ENCODE measurements at places on chromosomes 16 and 17. TPM values are rescaled to one million over a fixed set of nuclear protein-coding genes. Genes with fewer than 3 reads are reported as not detected.

Gene ZSCAN10
- not detected for total RNA-seq

Gene KRTAP2-3
- 102 TPM for total RNA-seq

Gene HIGD1B
- total RNA-seq, result not detected

Gene KRT17
- 1.0 TPM for total RNA-seq

Gene RHBDL1
- total RNA-seq, result 2.3 TPM

Gene SPATA20
- total RNA-seq, result 60.2 TPM

Gene CCL4
- total RNA-seq, result not detected

Gene P2RX5
- 7.2 TPM for total RNA-seq

Gene HOXB3
- not detected for total RNA-seq

Gene SPOP
- 57.5 TPM for total RNA-seq

DNA sequence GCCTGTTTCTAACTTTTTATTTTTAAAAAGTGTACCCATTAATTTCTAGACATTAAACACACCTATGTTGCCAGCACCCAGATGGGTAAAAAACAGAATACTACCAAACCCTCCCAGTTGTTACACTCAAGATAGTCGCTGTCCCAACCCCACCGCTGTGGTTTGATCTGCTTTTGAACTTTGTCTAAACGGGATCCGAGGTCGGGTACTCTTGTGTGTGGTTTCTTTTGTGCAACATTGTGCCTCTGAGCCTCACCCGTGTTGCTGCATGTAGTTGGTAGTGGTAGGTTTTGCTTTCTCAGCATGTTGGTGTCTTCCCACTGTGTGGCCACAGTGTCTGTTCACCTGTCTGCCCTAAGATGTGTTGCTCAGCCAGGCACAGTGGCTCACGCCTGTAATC lies 4.3 kb downstream of the KLHL36 start:
- H3K27me3 ChIP-seq, result peaks cover 4% of the 10 kb centered on the region
- peaks cover 32% of the 10 kb centered on the region for H3K4me1 ChIP-seq
- DNase-seq, result no peak
- H3K27ac ChIP-seq, result no peak overlapping the region

- H3K27ac ChIP-seq, result no peak overlapping the region
- H3K36me3 ChIP-seq, result no peaks in the 10 kb centered on the region
- H3K4me1 ChIP-seq, result peaks cover 36% of the 10 kb centered on the region
- no peak for DNase-seq
These were observed 224.7 kb upstream of the IRX3 start for GRCh38 chr16:54511222-54511731.

DNA sequence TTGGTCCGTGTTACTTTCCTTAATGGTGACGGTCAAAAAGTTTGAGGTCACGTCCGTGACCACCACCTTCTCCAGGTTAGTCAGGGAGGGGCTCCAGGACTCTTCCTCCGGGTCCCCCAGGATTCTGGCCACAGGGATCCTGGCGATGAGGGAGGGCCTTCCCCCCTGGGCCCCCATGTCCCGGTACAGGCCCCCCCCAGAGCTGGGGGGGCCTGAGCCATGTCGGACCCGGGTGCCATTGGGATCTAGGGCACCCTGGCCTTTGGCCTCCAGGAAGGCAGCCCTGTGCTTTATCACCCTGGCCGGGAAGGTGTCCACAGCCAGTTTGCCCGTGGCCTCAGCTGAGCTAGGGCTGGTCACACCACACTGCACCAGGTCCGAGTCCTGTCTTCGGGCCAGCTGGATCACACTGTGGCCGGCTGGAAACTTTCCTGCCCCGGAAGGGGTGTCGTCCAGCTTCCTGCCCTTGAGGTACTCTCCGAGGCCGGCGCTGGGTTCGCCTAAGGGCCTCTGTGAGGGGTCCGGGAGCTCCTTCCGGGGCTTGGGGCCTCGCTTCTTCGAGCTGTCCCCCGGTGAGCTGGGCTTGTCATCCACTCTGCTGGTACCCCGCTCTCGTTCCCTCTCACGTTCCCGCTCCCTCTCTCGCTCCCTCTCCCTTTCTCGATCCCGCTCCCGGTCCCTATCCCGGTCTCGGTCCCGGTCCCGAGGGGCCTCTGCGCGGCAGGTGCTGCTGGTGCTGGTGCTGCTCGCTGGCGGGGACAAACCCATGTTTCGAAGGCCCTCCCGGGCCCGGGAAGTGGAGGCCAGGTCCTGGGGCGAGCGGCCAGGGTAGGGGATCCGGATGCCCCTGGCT lies 2.0 kb downstream of the CBX8 start:
- no peak overlapping the region for H3K27ac ChIP-seq
- peaks cover 26% of the 10 kb centered on the region for H3K27me3 ChIP-seq
- no peaks in the 10 kb centered on the region for H3K36me3 ChIP-seq
- peaks cover 31% of the 10 kb centered on the region for H3K4me1 ChIP-seq
- no peak for DNase-seq

DNA sequence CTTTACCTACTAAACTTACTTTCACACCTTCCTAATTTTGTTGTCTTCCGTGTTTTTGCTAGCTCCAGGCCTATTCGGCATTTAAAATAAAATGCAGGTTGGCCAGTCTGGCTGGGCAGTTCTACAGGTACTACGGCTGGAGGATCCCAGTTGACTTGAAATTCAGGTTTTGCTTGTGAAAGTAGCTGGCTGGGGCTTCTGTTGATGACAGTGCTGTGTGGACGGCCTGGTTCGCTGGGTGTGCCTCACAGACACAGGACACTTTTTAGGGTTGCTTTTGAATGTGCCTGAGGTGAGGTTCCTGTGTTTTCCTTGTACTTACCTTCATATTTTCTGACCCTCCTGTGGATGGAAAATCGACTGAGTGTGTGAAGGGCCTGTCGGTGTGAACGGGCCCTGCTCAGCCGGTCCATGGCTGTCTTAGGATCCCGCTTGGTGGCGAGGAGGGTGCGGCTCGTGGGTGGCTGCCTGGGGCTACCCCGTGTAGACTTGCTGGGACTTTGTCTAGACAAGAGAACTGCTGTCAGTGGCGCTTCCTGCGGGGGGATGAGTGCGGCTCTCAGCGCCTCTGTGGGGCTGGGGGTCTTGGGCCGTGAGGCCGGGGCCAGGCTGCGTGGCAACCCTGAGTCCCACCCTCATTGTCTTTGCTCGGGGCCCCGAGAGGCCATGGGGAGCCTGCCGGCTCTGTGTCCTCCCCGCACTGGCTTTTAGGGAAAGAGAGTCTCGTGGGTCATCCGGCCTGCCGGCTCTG lies 18.7 kb upstream of the ZNF750 start:
- H3K4me3 ChIP-seq, result no peak overlapping the region
- no peak overlapping the region for H3K27ac ChIP-seq

- H3K4me3 ChIP-seq, result no peak overlapping the region
- H3K27ac ChIP-seq, result no peak overlapping the region
- peaks cover 7% of the 10 kb centered on the region for H3K27me3 ChIP-seq
- no peak for DNase-seq
These were observed 337.0 kb upstream of the DYNLRB2 start for GRCh38 chr16:80203821-80204220.

DNA sequence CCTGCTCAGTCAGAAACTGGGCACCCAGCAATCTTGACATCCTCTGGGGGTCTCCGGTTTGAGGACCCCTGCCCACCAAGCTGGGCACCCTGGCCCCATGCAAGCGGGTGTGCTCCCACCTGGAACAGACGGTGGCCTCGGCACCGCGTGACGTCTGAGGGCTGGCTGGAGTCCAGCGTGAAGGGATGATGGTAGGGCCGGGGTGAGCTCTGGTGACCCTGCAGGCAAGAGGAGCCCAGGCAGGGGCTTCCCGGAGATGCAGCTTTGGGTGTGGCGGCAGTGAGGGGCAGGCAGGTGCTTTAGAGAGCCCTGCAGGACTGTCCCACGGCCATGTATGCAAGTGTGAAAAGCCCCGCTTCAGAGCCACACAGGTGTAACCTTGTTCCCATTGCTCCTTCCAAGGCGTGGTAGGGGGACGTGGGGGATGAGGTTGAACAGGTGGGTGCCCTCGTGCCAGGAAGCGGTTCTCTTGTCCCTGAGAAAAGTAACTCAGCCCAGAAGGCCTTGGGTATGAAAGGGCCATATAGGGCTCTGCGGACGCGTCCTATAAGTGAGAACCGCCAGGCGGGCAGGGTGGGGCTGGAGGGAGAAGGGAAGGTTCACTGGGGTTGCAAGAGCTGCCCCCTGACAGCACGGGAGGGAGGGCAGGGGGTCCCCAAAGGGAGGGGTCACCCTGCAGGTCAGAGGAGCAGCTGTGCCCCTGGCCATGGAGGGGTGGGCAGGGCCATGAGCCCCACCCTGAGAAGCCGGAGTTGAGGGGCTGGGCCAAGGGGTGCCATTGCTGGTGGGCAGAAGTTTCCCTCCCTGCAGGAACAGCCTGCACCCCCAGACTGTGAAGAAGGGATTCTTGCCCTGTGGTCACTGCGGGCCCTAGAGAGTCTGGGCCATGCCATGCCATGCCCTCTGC lies 9.2 kb downstream of the RGS11 start:
- peaks cover 6% of the 10 kb centered on the region for H3K27me3 ChIP-seq
- no peak overlapping the region for H3K4me3 ChIP-seq

GRCh38 chr17:77437017-77437416 lies 296.2 kb downstream of the SEC14L1 start:
- peaks cover 92% of the 10 kb centered on the region for H3K4me1 ChIP-seq
- H3K36me3 ChIP-seq, result peaks cover 4% of the 10 kb centered on the region
- peak overlapping the region; percentile 32 for H3K4me3 ChIP-seq
- peak overlapping the region; percentile 69 for H3K27ac ChIP-seq
- no peak for DNase-seq
- peaks cover 10% of the 10 kb centered on the region for H3K27me3 ChIP-seq

DNA sequence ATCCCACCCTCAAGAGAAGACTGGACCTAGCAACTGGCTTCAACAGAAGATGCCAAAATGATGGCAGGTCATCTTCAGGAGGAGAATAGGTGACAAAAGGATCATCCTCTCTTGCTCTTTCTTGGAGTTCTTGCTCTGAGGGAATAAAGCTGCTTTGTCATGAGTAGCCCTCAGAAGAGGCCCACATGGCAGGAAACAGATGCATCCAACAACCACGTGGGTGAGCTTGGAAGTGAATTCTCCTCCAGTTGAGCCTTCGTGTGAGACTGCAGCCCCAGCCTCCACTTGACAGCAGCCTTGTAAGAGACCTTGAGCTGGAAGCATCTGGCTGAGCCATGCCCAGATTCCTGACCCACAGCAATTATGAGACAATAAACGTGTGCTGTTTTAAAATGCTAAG lies 87.5 kb downstream of the DYNLRB2 start:
- H3K4me3 ChIP-seq, result no peak overlapping the region
- DNase-seq, result no peak
- H3K4me1 ChIP-seq, result peaks cover 24% of the 10 kb centered on the region
- peaks cover 36% of the 10 kb centered on the region for H3K36me3 ChIP-seq

- no peaks in the 10 kb centered on the region for H3K36me3 ChIP-seq
- H3K4me3 ChIP-seq, result no peak overlapping the region
- no peaks in the 10 kb centered on the region for H3K4me1 ChIP-seq
- no peaks in the 10 kb centered on the region for H3K27me3 ChIP-seq
- H3K27ac ChIP-seq, result no peak overlapping the region
These were observed 310.9 kb downstream of the HAPSTR1 start for GRCh38 chr16:9402293-9402860.

GRCh38 chr16:89604764-89605163 lies 8.7 kb upstream of the DPEP1 start:
- peaks cover 2% of the 10 kb centered on the region for H3K27me3 ChIP-seq
- DNase-seq, result no peak
- no peak overlapping the region for H3K27ac ChIP-seq
- H3K4me1 ChIP-seq, result peaks cover 15% of the 10 kb centered on the region
- H3K36me3 ChIP-seq, result no peaks in the 10 kb centered on the region

- no peak overlapping the region for H3K4me3 ChIP-seq
- H3K27ac ChIP-seq, result no peak overlapping the region
These were observed 8.4 kb downstream of the C16orf86 start for GRCh38 chr16:67674851-67675578.

DNA sequence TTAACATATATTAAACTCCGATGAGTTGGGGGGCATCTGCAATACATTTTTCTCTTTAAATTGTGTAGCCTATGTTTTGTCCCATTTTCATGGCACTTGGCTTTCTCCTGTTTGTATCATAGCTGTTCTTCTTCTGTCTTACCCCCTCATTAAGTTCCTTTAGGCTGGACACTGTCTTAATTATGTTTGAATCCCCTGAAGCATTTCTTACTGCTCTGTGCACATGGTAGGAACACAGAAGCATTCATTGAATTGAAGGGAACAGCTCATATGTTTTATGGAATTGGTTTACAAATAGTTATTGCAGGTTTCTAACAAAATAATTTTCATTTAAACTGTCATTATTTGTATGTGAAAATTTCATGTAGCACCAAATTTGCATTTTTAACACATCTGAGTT lies 176.8 kb downstream of the TANC2 start:
- H3K4me3 ChIP-seq, result no peak overlapping the region
- H3K4me1 ChIP-seq, result peaks cover 24% of the 10 kb centered on the region
- no peaks in the 10 kb centered on the region for H3K27me3 ChIP-seq
- H3K36me3 ChIP-seq, result peaks cover 25% of the 10 kb centered on the region
